Stimulated activated CD4-positive, alpha-beta T cell treated with anti-CD3 and anti-CD28 coated beads, Interleukin-2, amount 100 ng/mL, for 24 hours (primary cell): ENCODE measurements at places on chromosomes 16 and 17.

DNA sequence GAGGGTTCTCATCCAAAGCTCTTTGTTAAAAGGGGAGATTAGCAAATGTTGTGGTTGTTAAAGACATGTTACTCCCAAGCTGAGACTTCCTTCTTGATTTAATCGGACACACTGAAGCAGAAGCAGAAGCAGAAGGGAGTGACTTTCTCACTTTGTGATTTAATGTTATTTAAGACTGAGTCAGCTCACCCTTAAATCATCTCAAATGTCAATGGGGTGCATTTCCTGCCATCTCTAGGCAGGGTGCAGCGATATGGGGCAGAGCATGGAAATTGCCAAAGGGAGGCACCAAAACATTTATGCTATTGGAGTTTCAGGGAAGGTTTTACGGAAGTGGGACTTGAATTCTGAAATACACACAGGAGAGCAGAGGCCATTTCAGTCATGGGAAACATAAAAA is 283.6 kb downstream of the ABCC12 start:
- DNase-seq = no peak

DNA sequence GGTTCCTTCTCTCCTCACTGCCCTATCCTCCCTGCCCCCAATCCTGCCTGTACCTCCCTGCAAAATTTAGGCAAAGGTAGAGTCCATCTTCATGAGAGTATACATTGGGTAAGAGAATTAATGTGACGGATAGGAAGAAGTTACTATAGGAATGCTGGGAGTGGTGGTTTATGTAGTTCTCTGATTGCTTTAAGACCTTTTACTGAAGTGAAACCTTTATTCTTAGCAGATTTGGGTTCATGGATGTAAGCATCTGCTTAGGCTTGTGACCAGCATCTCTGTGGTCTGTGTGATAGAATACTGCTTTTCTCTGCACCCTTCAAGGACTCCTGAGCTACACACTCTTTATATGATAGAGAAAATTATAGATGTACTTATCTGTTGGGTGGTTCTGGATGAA is 127.3 kb downstream of the PRKCA start:
- DNase-seq = no peak

- no peak for DNase-seq
Observed at GRCh38 chr16:50567651-50568050, 19.5 kb downstream of the NKD1 start.

DNA sequence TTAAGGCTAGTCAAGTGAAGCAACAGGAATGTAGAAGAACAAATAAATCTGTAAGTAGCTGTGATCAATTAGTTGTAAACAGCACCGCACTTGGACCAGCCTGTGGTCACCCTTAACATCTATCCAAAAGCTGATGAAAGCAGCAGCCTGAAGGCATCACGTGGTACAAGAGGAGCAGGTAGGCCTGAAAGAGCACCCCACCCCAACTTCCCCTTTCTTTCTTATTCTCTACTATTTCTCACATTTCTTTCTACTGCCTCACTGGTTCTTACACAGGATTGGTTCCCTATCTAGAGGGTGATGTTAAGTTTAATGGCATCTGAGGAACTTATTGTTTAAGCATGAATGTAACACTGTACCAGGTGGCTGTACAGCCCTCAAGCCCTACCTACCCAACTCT is 42.6 kb upstream of the CLEC18B start:
- no peak for DNase-seq

DNA sequence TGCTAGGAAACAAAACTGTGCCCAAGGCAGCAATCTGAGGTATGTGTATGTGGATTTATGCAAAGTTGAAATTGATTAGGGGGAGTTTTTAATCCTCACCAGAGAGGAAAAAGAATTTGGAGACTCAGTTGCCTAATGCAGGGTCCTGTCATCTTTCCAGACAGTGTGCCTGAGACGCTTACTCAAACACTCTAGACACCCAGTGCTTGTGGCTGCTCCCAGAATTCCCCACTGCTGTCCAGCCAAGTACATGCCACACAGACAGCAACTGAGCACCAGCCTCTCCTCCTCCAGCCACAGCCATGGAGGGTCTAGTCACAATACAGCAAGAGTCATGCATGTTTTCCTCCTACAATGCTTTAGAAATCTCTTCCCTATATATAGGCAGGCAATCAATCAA is 118.1 kb downstream of the HIC1 start:
- no peak for DNase-seq

DNA sequence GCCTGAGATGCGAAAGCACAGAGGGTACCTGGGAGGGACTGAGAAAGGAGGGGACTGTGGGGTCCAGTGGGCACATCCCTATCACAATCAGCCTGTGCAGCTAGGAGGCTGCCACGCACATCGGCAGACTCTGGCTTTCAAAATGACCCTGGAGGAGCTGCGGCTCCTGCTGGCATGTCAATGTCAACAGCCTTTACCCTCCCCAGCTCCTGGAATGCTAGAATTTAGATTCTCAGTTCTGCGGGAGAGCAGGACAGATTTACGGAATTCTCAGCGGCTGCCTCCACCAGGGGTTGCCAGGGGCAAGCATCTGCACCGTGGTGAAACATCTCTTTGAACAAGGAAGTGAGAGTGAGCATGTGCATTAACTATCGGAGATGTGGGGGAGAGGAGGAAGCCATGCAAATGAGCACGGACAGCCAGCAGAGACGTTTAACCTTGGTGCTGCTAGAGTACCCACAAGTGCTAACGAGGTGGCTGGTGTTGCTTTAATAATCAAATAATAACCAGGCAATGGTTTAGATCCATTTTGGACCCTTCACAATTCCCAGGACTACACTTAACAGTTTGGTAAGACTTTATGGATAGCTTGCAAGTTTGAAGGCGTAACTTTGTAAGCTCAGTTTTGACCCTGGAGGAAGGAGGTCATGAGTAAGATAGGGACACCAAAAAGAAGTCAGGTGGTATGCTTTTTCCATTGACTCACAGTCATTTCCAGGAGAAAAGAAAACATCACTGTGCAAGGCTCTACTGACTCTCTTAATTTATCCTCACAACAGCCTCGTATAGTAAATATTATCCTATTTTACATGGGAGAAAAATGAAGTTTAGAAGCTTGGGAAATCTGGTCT is 54.1 kb downstream of the XYLT1 start:
- peak; percentile 54 for DNase-seq

GRCh38 chr17:2939714-2940351 is 123.6 kb downstream of the OR1D5 start:
- no peak for DNase-seq

DNA sequence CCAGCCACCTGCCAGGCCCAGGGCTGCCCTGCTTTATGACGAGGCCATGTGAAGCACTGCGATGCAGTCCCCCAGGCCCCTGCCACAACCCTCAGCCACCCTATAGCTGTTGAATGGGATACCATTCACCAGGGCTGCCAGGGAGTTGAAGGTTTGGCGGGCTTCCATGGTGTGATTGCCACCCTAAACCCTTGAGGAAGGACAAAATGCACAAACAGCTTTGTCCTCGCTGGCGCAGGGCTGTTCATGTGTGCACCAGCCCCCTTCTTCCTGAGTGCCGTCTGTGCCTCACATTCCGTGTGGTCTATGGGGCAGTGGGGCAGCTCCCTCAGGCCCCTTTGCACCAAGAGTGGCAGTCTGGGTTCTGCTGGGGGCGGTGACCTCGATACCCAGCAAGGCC is 25.3 kb downstream of the NARF start:
- DNase-seq = no peak

DNA sequence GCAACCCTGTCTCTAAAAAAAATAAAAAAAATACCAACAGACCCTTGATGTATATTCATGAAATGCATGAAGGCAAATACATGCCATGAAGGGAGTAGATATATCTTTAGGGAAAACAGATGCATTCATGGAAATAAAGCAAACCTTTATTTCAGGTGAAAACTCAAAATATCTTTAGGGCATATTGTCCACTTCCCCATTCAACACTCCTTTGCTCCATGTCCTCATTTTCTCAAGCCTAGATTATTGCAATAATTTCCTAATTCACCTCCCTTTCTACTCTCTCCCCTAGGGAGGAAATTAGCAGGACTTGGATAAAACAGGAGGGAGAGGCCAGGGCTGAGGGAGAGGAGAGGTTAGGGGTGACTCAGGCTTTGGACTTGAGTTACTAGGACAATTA is 5.7 kb upstream of the VPS25 start:
- DNase-seq = no peak

- peak; percentile 67 for DNase-seq
Observed at GRCh38 chr17:29155227-29155965, 24.8 kb downstream of the MYO18A start.

GRCh38 chr17:40958086-40958953 is 8.4 kb downstream of the KRT39 start:
- DNase-seq = no peak

DNA sequence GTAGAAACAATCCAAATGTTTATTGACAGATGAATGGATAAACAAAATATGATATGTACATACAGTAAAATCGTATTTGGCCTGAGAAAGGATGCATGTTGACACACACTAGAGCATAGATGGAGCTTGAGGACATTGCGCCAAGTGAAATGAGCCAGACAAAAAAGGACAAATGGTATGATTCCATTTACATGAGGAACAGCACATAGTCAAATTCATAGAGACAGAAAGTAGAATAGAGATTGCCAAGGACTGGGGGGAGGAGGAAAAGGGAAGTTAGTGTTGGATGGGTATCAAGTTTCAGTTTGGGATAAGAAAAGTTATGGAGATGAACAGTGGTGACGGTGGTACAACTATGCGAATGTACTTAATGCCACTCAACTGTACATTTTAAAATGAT is 47.9 kb downstream of the COPRS start:
- DNase-seq = no peak

- DNase-seq = no peak
Observed at GRCh38 chr16:4452674-4453073, 21.8 kb downstream of the NMRAL1 start.

GRCh38 chr17:73874008-73874720 is 229.9 kb upstream of the SDK2 start:
- no peak for DNase-seq

DNA sequence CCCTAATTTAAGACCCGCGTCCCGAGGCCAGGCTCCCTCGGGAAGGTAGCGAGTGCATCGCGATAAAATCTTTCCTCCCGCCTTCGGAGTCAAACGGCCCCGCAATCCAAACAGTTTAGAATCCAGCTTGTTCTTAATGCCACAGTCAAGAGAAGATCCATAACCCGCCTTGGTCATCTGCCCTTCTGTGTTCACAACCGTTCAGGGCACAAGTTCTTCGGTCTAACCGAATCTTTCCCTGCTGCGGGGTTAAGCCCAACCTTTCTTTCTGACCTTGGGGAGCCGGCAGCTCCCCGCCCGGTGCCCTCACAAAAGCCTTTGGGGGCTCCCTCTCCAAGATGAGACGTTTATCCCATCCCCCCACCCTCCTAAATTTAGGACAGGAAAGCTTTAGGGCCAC is 30.3 kb downstream of the CPSF4L start:
- no peak for DNase-seq

DNA sequence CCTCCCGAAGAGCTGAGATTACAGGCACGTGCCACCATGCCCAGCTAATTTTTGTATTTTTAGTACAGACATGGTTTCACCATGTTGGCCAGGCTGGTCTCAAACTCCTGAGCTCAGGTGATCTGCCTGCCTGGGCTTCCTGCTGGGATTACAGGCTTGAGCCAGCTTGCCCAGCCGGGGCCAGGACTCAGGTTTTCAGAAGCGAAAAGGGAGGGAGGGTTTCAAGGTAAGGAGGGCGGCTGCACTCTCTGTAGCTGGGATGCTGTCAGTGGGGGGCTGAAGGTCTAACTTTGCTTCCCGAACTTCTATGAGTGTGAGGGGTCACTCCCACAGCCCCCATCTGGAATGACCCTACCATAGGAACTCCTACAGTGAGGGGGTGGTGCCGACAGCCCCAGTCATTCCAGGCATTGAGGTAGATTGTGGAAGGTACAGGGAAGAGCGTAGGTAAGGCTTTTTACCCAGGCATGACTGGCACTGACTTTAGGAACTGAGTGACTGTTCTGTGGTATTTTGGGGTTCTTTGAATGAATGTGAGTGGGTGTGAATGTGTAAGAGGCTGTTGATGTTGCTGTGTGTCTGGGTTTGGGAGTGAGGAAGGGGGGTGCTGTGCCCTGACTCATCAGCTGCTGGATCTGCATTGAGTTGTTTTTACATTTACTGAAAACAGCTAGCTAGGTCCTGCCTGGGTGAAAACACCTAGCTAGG is 3.8 kb upstream of the C1QL1 start:
- DNase-seq = peak; percentile 62

- no peak for DNase-seq
Observed at GRCh38 chr16:52578829-52579498, 32.0 kb upstream of the TOX3 start.

GRCh38 chr16:68000450-68000849 is 1.2 kb upstream of the DPEP2 start:
- no peak for DNase-seq

- DNase-seq = peak; percentile 40
Observed at GRCh38 chr16:56424791-56425438, 430 bp downstream of the AMFR start.

GRCh38 chr17:36443777-36444176 is 42.7 kb upstream of the ZNHIT3 start:
- DNase-seq = no peak

DNA sequence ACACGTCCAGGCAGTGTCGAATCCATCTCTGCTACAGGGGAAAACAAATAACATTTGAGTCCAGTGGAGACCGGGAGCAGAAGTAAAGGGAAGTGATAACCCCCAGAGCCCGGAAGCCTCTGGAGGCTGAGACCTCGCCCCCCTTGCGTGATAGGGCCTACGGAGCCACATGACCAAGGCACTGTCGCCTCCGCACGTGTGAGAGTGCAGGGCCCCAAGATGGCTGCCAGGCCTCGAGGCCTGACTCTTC is 7.2 kb upstream of the CD68 start:
- no peak for DNase-seq
